ENCODE measurements at places on chromosomes 6 and 20.

DNA sequence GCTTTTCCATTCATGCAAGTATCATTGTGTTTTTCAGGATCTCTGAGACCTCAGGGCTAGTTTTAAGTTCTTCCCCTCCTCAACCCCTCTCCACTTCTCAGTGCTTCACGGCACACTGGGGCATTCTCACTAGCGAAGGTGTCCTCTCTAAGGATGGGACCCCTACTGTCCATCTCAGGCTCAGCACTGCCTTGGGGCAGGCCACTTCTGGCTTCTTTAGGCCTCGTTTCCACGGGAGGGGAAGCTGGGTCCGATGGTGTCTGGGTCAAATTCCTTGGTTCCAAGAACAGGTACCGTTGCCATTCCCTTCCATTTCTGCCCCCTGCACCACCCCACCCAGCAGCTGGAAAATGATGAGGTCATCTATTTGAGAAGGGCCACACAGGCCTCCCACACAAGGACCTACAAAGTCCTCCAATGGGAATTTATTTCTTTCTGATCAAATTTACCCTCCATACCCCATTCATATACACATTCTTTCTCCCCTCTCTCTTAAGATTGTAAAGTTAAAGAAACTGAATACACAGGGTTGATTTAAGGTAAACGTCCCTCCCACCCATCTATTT, 17.2 kb downstream of the GNAS start:
- no peak for DNase-seq

DNA sequence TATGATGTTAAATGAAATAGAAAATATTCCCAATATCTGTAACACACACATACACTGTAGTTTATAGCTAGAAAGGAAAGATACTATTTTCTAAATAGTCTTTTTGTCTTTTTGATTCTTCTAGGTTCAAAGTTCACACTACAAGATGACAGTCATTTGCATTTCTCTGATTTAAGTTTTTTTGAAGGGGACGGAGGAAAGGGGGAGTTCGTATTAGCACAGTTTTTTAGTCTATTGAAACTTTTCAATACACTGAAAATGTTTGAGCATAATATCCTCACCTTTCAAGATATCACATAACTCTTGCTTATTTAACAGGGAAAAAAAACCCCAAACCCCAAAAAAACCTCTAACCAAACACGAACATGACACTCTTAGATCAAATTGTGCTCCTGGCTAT, 68.1 kb downstream of the BMP2 start:
- DNase-seq: no peak

DNA sequence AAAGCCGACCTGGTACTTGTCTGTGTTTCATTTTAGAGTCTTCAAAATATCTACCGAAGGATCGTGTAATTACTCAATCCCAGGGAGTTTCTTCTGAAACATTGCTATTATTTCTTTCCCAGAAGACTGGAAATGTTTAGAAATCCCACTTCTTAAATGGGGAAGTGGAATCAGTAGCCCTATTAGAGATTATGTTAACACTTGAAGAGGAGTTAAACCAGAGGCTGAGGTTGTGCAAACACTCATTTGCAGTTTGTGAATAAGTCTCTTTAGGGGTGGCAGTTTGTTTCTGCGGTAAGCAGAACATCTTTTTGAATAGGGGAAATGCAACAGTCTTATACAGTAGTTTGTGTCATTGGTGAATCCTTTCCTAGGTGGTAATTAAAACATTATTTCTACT, 21.3 kb downstream of the DSP start:
- no peak for DNase-seq

GRCh38 chr6:77415706-77416105, 47.6 kb downstream of the HTR1B start:
- DNase-seq: no peak

- DNase-seq: no peak
These were observed 7.6 kb downstream of the ILRUN start for GRCh38 chr6:34688956-34689355.

Data from SW480 (cell line).